ENCODE measurements at places on chromosomes 2 and 18. TPM values are rescaled to one million over a fixed set of nuclear protein-coding genes. Genes with fewer than 3 reads are reported as not detected.
A peak's percentile ranks its signal among the peaks of the same experiment; 100 is the strongest.

GTF2A1L gene
- total RNA-seq, result 1.6 TPM

- no peak for DNase-seq
- H3K27ac ChIP-seq, result no peak overlapping the region
- no peak overlapping the region for H3K4me3 ChIP-seq
Measured at GRCh38 chr18:38619129-38619528, 1053.5 kb upstream of the CELF4 start.

MTCL1 gene
- 12.4 TPM for total RNA-seq

- no peak for DNase-seq
- no peaks in the 10 kb centered on the region for H3K4me1 ChIP-seq
- H3K27me3 ChIP-seq, result no peaks in the 10 kb centered on the region
Measured at GRCh38 chr2:212282671-212283261, 255.8 kb downstream of the ERBB4 start.

DNA sequence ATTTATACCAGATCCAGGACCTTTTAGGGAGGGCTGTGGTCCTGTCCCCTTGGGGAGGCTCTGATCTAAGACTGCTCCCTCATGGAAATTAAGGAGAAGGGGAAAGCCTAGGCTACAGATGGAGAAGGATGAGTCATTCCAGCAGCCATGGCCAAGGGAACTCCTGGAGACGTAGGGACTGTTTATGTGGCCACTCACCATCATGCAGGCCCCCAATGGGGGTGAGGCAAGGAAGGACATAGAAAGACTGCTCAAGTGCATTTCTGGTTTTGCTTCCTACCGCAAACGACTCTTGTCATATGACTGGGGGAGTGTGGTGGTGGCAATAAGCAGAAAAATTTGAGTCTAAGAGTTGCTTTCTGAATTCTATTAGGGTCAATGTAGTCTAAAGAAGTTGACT, 54.0 kb upstream of the CYP1B1 start:
- H3K4me3 ChIP-seq, result no peak overlapping the region
- DNase-seq, result no peak
- peaks cover 2% of the 10 kb centered on the region for H3K4me1 ChIP-seq
- no peak overlapping the region for H3K27ac ChIP-seq
- H3K27me3 ChIP-seq, result no peaks in the 10 kb centered on the region
- H3K36me3 ChIP-seq, result no peaks in the 10 kb centered on the region

SMC6 gene
- 13.8 TPM for total RNA-seq

TMEM37 gene
- 11.5 TPM for total RNA-seq

DNA sequence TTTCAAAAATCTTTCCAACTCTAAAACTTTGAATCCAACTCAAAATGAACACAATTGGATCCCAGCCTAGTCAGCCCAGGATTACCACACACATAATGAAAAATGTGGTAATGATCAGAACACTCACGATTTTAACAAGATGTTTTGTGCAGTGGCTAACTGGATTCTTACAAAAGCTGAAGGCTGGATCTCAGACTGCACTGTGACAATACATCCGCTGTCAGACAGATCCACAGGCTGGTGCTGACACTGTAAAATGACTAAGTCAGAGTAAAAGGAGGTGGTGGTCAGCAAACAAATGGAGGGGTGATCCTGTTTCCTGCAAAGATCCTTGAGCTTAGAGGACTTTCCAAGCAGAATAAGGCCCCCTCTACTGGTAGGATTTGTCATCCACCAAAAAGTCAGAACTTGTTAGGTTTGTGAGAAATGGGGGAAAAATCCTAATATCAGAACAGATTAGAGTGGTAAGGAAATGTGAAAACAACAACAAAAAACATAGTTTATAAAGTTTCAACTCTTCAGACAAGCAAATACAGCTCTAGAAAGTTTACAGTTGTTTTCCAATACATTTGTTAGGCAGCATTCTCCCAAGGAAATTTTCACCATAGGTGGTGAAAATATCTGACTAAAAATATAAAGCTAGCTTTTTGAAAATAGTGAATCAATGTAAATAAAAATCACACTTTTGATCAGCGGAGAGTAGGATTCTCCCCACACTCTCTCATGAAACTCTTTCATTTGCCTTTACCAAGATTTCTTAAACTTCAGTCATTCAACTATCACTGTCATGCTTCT, 211.9 kb downstream of the AGPS start:
- H3K4me3 ChIP-seq, result no peak overlapping the region
- DNase-seq, result peak; percentile 73

GRCh38 chr2:145431181-145431951, 911.4 kb upstream of the ZEB2 start:
- no peak overlapping the region for H3K27ac ChIP-seq
- H3K4me3 ChIP-seq, result no peak overlapping the region
- H3K4me1 ChIP-seq, result no peaks in the 10 kb centered on the region
- H3K27me3 ChIP-seq, result no peaks in the 10 kb centered on the region
- no peak for DNase-seq

GRCh38 chr2:220419647-220420046, 792.2 kb downstream of the SLC4A3 start:
- H3K27ac ChIP-seq, result no peak overlapping the region
- no peaks in the 10 kb centered on the region for H3K27me3 ChIP-seq
- DNase-seq, result peak; percentile 17
- H3K4me3 ChIP-seq, result no peak overlapping the region
- H3K4me1 ChIP-seq, result peaks cover 4% of the 10 kb centered on the region
- no peaks in the 10 kb centered on the region for H3K36me3 ChIP-seq

GRCh38 chr2:180848393-180848792, 132.0 kb upstream of the UBE2E3 start:
- H3K4me1 ChIP-seq, result peaks cover 8% of the 10 kb centered on the region
- no peaks in the 10 kb centered on the region for H3K36me3 ChIP-seq
- H3K27ac ChIP-seq, result no peak overlapping the region
- H3K4me3 ChIP-seq, result no peak overlapping the region
- DNase-seq, result no peak

ABHD3 gene
- 20.8 TPM for total RNA-seq

GRCh38 chr2:75637568-75637967, 9.0 kb upstream of the MRPL19 start:
- H3K36me3 ChIP-seq, result no peaks in the 10 kb centered on the region
- H3K27me3 ChIP-seq, result no peaks in the 10 kb centered on the region
- peaks cover 7% of the 10 kb centered on the region for H3K4me1 ChIP-seq
- DNase-seq, result no peak
- H3K4me3 ChIP-seq, result no peak overlapping the region

NAT8 gene
- total RNA-seq, result not detected

DNA sequence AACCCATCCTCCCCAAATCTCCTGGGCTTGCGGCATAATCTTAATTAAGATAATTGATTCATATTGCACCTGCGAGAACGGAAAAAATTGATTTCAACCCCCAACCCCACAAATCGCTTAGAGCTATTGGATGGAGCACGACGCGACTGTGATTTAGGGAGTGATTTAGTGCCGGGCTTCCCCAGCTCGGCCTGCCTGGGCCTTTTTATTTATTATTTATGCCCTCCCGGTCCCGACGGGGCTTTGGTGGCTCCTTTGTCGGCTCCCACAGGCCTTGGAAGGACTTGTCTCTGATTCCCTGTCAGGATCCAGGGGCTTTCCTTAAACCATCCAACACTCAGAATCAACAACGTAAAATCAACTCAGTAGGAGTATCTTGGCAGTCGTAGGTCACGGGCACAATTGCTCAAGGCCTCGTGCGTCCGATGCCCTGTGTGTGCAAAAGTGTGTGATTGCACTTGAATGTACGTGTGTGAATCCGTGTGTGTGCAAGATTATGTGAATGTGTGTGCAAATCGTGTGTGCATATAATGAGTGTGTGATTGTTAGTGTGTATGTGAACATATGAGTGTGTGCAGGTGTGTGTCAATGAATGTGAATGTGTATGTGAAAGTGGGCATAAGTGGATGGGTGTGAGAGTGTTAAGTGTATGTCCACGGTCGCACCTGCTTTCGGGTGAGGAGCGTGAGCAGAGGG, 4.3 kb upstream of the NEUROD1 start:
- H3K27me3 ChIP-seq, result peaks cover 66% of the 10 kb centered on the region
- no peaks in the 10 kb centered on the region for H3K4me1 ChIP-seq

GRCh38 chr2:18401471-18401870, 159.0 kb downstream of the RDH14 start:
- H3K4me1 ChIP-seq, result peaks cover 9% of the 10 kb centered on the region
- DNase-seq, result no peak
- no peak overlapping the region for H3K27ac ChIP-seq
- H3K4me3 ChIP-seq, result no peak overlapping the region

- no peaks in the 10 kb centered on the region for H3K36me3 ChIP-seq
- no peak overlapping the region for H3K4me3 ChIP-seq
- H3K4me1 ChIP-seq, result no peaks in the 10 kb centered on the region
- H3K27me3 ChIP-seq, result no peaks in the 10 kb centered on the region
- H3K27ac ChIP-seq, result no peak overlapping the region
Measured at GRCh38 chr2:10185046-10185445, 62.5 kb downstream of the RRM2 start.
